ENCODE measurements at places on chromosomes 12 and 14.

- DNase-seq: no peak
Observed at GRCh38 chr12:49796155-49796554, 32.1 kb downstream of the NCKAP5L start.

DNA sequence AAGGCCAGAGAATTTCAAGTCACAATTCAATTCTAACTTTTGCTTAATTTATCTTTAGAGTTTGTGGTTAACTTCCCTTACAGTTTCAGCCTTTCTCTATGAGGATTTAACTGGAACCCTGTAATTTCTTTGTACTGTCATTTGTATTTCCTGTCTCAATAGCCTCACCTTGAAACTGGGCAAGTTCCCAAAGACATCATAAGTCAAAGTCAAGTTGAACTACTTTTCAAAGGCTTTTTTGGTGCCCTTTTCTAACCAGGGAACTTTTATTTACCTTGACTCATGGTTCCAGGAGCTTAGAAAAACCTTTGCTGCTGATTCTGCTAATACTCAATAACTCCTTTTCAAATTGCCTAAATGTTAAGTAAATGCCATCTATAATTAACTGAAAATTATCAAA lies 200.8 kb upstream of the KRR1 start:
- no peak for DNase-seq

DNA sequence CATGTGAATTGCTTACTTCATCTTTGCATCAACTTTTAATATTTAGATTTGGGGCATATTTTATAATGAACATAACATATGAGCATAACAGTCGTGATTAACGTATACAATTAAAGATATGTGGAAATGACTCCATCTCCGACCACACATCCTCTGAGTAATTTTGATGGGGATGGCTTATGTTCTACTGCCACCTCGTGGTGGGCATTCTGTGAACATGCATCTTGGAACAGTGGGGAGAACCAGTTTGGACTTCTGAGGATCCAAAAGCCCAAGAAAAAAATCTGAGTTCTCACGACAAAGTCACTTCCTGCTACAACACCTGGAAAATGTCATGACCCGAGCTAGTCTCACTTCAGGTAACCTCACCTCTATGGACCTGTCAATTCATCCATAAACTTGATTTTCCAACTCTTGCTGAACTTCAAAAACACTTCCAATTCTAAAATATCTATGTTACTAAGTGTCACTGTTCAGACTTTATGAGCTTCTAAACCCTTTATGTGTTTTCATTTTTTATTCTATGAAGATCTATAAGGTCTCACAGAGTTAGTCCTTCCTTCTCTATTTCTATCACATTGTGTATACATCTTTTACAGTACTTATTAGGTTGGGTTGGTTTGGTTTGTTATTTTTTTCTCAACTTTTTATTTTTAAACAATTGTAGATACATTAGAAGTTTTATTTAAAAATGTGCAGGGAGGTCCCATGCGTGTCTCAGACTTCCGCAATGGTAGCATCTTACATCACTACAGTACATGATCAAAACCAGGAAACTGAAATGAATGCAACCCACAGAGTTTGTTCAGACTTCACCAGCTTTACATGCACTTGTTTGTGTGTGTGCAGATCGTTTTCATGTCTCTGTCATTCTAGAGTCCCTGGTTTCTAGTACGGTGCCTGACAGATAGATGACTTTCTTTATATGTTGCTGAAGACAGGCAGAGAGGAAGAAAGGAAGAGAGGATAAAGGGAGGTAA lies 38.2 kb upstream of the STAB2 start:
- DNase-seq: peak; percentile 75

- DNase-seq: no peak
Observed at GRCh38 chr12:39417916-39418315, 25.0 kb downstream of the KIF21A start.

GRCh38 chr14:98913967-98914650 lies 357.9 kb downstream of the BCL11B start:
- no peak for DNase-seq

GRCh38 chr12:10645910-10646309 lies 27.9 kb downstream of the STYK1 start:
- no peak for DNase-seq
